Fibroblast of upper back skin (primary cell): ENCODE measurements at places on chromosomes 5 and 9.

DNA sequence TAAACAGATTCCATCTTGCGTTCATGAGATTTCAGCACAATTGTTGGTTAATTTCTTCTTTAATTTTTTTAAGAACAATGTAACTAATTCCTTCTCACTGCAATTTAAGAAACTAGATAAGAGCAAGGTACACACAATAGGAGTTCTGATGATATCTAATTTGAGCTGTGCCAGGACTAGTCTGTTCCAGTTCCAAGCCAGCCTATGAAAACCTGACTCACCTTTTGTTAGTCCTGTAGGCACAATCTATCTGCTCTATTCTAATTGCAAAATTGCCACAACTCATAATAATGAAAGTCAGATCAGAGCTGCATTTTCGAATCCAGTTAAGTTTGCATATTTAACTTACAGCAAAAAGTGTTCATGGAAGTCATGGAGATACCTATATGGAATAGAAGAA lies 494.1 kb upstream of the TUSC1 start:
- DNase-seq, result no peak

GRCh38 chr5:131992370-131992769 lies 19.1 kb downstream of the ACSL6 start:
- no peak for DNase-seq

DNA sequence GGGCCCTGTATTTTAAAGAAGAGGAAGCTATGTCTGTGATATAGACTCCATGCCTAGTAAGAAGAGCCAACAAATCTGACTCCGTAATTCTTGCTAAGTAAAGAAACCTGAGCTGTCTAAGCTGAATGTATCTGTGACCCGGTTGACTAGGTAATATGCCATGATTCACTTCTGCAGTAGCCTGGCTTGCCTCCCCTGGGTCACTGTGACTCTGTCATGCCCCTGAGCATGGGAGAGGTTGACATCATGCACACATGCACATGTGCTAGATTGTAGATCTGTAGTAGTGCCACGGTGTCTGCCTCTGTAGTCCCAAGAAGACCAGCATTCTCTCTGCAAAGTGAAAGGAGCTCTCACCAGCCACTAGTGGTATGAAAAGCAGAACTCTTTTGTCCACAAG lies 9.1 kb downstream of the SLC22A5 start:
- no peak for DNase-seq

GRCh38 chr9:105333811-105334210 lies 89.4 kb downstream of the SLC44A1 start:
- no peak for DNase-seq

DNA sequence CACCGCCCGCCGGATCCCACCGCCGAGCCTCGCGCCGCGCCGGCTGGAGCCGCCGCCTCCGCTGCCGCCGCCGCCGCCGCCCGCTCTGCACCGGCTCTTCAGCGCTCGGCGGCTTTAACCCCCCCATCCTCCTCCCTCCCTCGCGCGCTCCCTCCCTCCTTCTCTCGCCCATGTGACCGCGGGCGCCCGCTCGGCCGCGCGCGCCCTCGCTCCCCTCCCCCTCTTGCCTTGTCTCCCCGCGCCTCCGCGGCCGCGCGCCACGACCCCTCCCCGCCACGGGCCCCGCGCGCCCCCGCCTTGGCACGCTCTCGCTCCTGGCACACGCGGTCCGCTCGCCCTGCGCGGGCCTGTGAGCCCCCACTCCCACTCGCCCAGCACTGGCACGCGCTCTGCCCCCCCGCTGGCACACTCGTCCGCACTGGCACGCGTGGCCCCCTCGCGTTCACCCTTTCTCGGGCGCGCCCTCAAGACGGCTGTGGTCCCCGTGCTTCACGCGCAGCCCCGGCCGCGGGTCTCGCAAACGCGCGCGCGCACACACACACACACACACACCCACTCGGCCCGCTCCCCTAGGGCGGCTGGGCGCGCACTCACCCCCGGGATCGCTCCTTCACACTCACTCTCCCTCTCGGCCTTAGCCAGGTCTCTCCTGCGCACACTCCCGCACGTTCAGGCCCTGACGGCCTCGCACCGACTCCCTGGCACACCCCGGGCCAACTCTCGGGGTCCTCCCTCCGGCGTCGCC lies at the start of gene CNTFR:
CNTFR (minus strand) TSS at position 89 of the 745 bp plus-strand sequence. CDS start 20,743 bp downstream, outside the sequence.
- DNase-seq, result no peak

GRCh38 chr9:29213417-29214153 lies 1640.3 kb upstream of the C9orf72 start:
- no peak for DNase-seq

GRCh38 chr9:135245482-135246247 lies 158.2 kb downstream of the OLFM1 start:
- DNase-seq, result no peak

- no peak for DNase-seq
Measured at GRCh38 chr9:97596906-97597305, 36.3 kb downstream of the TSTD2 start.

DNA sequence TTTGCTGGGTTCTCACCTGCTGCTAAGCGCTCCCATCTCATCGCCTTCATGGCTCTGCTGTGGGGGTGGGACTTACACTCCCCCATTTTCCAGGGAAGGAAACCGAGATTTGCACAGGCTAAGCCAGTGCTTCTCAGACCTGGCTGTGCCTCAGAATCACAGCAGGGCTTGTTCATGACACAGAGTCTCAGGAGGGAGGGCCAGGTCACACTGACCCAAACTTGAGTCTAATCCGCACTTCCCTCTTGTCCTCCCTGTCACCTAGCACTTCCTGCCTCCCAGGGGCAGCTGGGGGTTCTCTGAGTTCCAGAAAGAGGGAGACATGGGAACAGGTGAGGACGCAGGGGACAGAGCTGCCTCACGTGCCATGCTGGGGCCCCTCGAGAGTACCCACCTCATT lies 15.6 kb upstream of the IER5L start:
- DNase-seq, result no peak
